ENCODE measurements at places on chromosomes 12 and 14. TPM values are rescaled to one million over a fixed set of nuclear protein-coding genes. Genes with fewer than 3 reads are reported as not detected.

Gene ERBB3
- total RNA-seq, result 26.6 TPM

Gene NFE2
- total RNA-seq, result 9.9 TPM

Gene MANSC1
- total RNA-seq, result 2.6 TPM

Gene NFKBIA
- 99.6 TPM for total RNA-seq

Gene CCDC177
- total RNA-seq, result 0.07 TPM

Gene JPH4
- 0.63 TPM for total RNA-seq

Gene CPNE6
- total RNA-seq, result 0.12 TPM

DNA sequence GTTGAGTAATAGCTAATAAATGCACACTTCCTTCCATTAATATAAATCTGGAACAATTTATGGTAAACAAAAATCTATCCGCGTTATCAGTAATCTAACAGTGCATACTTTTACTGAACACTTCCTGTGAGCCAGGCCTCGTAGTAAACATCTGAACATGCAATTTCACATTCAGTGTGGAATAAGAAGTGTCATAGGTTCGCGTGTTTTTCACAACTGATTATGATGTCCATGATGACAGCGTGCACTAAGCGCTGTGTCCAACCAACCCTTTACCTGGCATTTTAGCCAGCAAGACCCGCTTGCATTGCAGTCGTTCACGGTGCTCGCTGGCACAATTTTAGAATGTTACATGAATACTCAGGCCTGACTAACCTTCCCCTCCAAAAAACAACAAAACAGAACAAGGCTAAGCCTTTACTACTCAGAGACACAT, 2.1 kb downstream of the PNMA1 start:
- H3K27ac ChIP-seq, result no peak overlapping the region
- H3K4me1 ChIP-seq, result peaks cover 4% of the 10 kb centered on the region
- no peaks in the 10 kb centered on the region for H3K27me3 ChIP-seq
- no peak for DNase-seq
- H3K36me3 ChIP-seq, result no peaks in the 10 kb centered on the region
- H3K4me3 ChIP-seq, result peak overlapping the region; percentile 62

GRCh38 chr12:28024231-28024995, 51.9 kb upstream of the PTHLH start:
- H3K36me3 ChIP-seq, result no peaks in the 10 kb centered on the region
- DNase-seq, result peak; percentile 65
- H3K27ac ChIP-seq, result no peak overlapping the region
- H3K4me1 ChIP-seq, result no peaks in the 10 kb centered on the region
- no peak overlapping the region for H3K4me3 ChIP-seq

DNA sequence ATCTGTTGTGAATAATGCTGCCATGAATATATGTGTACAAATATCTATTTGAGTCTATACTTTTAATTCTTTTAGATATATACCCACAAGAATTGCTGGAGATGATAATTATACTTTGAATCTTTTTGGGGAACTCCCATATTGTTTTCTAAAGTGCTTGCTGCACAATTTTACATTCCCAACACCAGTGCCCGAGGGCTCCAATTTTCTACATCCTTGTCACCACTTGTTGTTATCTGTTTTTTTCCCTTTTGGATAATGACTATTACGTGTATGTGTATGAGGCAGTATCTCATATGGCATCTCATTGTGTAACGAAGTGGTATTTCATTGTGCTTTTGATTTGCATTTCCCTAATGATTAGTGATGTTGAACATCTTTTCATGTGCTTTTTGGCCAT, 127.1 kb downstream of the SUDS3 start:
- DNase-seq, result no peak
- H3K4me3 ChIP-seq, result no peak overlapping the region
- H3K27me3 ChIP-seq, result no peaks in the 10 kb centered on the region
- H3K27ac ChIP-seq, result no peak overlapping the region

- no peak overlapping the region for H3K4me3 ChIP-seq
- DNase-seq, result no peak
- H3K27ac ChIP-seq, result no peak overlapping the region
- H3K36me3 ChIP-seq, result no peaks in the 10 kb centered on the region
Observed at GRCh38 chr14:69983317-69983716, 104.1 kb downstream of the SMOC1 start.

- DNase-seq, result no peak
- H3K4me1 ChIP-seq, result peaks cover 19% of the 10 kb centered on the region
- no peak overlapping the region for H3K27ac ChIP-seq
- H3K36me3 ChIP-seq, result no peaks in the 10 kb centered on the region
- no peaks in the 10 kb centered on the region for H3K27me3 ChIP-seq
Observed at GRCh38 chr12:25972783-25973182, 14.3 kb downstream of the RASSF8 start.

DNA sequence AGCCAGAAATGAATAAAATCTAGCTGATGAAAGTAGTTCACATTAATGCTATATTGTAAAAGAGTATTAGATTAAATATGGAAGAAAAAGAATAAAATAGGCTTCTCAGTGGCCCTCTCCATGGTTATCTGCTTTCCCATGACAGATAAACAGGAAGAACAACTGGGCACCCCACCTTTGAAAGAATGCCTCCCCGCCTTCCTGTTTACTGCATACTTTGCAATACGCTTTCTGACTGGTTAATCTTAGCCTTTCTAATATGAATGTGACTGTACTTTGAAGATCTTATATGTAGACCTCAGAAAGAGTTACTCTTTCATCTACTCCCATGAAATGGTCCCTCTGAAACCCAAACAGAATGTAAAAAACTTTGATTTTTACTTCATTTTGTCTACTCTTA, 34.1 kb upstream of the DAAM1 start:
- H3K36me3 ChIP-seq, result no peaks in the 10 kb centered on the region
- no peak overlapping the region for H3K27ac ChIP-seq
- H3K27me3 ChIP-seq, result no peaks in the 10 kb centered on the region
- peaks cover 14% of the 10 kb centered on the region for H3K4me1 ChIP-seq

GRCh38 chr12:73951956-73952703, 585.5 kb upstream of the ATXN7L3B start:
- no peaks in the 10 kb centered on the region for H3K27me3 ChIP-seq
- DNase-seq, result no peak
- H3K4me3 ChIP-seq, result no peak overlapping the region
- H3K36me3 ChIP-seq, result no peaks in the 10 kb centered on the region
- no peak overlapping the region for H3K27ac ChIP-seq
- H3K4me1 ChIP-seq, result no peaks in the 10 kb centered on the region

DNA sequence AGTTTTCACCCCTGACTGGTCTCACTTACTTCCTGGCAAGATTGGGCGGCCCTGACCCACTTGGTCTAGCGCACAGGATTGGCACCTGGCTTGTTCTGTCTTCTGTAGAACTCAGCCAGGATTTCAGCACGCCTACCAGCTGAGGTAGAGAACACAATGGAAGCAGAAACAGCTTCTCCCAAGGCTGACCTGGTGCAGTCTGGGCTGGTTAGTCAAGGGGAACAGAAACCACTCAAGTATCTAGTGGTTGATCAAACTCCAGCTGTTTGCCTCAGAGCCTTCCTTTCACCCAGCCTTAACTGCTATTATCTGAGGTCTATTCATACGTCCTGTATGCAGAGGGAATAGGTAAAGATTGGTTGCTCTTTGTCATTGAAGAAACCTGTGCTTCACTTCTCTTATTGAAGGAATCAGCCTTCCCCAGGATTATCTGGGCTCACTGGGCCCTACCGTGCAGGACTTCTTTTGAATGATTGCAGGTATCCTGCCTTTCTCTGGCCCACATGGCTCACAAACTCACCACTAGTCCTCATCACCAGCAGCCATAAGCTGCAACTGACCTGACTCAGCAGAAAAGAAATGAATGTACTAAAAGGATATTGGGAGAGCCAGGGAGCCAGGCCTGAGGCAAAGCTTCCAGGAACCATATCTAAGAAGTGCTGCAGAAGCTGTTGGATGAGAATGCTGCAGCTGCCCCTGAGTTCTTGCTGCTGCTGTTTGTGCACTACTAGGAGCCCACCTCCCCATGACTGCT, 2.5 kb upstream of the PLEKHD1 start:
- H3K27ac ChIP-seq, result no peak overlapping the region
- H3K4me3 ChIP-seq, result no peak overlapping the region
- peaks cover 4% of the 10 kb centered on the region for H3K4me1 ChIP-seq

DNA sequence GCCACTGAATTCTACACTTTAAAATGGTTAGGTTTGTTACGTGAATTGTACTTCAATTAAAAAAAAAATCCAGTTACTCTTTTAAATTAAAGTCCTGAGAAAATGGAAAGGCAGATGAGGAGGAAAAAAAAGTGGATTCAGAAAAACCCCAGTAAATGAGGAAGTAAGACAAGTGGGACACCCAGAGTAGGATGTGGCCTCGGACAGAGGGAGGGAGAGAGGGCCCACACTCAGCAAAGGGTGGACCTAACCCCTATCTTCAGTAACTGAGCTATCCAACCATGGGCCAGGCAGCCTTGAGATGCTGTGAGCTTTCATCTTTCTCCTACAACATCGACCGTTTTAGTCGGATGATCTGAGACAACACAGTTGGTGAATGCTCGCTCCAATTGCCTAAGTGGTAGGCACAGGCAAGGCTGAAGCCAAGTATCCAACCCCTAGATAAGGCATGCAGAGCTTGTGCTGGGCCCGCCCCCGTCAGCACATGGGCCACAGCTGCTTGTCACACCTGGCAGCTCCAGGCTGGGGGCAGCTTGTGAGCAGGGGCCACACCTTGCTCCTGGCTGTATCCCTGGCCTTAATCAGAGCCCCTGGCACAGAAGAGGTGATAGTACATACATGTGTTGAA, 142.1 kb downstream of the TTC7B start:
- no peak overlapping the region for H3K27ac ChIP-seq
- H3K36me3 ChIP-seq, result peaks cover 2% of the 10 kb centered on the region
- no peaks in the 10 kb centered on the region for H3K27me3 ChIP-seq
- H3K4me1 ChIP-seq, result no peaks in the 10 kb centered on the region
- H3K4me3 ChIP-seq, result no peak overlapping the region

DNA sequence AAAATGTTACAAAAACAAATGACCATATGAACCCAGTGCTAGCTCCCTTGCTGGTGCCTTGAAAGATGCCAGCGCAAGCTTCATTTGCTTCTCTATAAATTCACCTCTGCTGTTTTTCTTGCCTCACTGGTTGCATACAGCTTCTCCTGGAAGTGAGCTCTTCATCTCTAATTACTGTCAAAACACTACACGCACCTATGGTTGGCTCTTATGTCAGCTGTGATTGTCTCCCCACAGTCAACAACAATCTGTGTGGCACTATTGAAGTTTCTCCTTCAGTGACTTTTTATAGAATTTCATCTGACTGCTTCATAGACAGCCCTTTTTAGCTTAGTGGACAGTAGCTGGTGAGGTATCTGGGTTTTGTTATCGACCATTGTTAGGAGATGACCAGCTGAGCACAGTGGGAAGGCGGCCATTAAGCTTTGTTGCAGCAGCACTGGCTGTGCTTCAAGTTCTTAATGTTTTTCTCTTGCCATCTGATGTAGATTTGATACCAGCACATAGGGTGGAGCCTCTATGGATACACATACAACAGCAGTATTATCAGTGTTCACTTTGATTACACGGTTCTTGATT, 131.8 kb downstream of the KITLG start:
- H3K36me3 ChIP-seq, result no peaks in the 10 kb centered on the region
- DNase-seq, result no peak
- H3K27me3 ChIP-seq, result no peaks in the 10 kb centered on the region
- no peak overlapping the region for H3K27ac ChIP-seq

GRCh38 chr14:33343016-33343415, 404.3 kb downstream of the NPAS3 start:
- no peak overlapping the region for H3K27ac ChIP-seq
- H3K4me3 ChIP-seq, result no peak overlapping the region
- DNase-seq, result no peak
- no peaks in the 10 kb centered on the region for H3K4me1 ChIP-seq
- no peaks in the 10 kb centered on the region for H3K36me3 ChIP-seq

- no peaks in the 10 kb centered on the region for H3K36me3 ChIP-seq
- no peaks in the 10 kb centered on the region for H3K27me3 ChIP-seq
- peaks cover 49% of the 10 kb centered on the region for H3K4me1 ChIP-seq
Observed at GRCh38 chr12:4819654-4820053, 90.1 kb upstream of the KCNA1 start.

DNA sequence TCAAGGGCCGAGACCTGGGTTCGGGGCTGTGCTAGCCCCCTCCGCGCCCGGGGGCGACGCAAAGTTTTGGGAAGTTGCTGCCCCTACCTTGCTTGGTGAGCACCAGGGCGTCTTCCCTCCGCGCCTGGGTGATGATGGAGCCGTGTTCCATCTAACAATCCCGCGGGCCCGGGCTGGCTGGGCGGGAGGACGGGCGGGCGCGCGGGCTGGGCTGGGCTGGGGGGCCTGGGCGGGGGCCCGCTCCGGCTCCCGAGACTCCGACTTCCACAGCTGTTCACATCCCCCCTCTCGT, 298 bp downstream of the CTDSP2 start:
- no peak for DNase-seq
- H3K4me3 ChIP-seq, result peak overlapping the region; percentile 82
- peaks cover 42% of the 10 kb centered on the region for H3K4me1 ChIP-seq
- no peaks in the 10 kb centered on the region for H3K27me3 ChIP-seq
- peak overlapping the region; percentile 100 for H3K27ac ChIP-seq

DNA sequence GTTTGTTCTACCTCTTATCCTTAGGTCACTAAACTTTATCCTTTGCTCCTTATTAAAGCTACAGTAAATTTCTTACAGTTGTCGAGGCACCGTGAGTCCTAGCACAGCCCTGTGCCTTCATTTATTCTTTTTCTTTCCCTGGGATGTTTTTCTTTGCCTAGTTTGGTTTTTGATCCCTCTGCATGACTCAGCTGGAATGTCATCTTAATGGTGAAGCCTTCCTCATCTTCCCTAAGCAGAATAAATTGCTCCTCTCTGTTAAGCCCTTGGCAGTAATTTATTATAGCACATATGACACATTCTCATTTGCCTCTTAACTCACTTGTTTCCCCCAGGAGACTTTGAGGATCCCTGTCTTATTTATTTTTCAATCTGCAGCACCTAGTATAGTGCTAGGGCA, 16.6 kb downstream of the ACTR10 start:
- H3K4me1 ChIP-seq, result no peaks in the 10 kb centered on the region
- H3K36me3 ChIP-seq, result peaks cover 33% of the 10 kb centered on the region
- no peak for DNase-seq
- no peak overlapping the region for H3K27ac ChIP-seq

GRCh38 chr12:98757455-98757854, 112.4 kb downstream of the APAF1 start:
- no peaks in the 10 kb centered on the region for H3K36me3 ChIP-seq
- no peak overlapping the region for H3K27ac ChIP-seq
- no peak overlapping the region for H3K4me3 ChIP-seq
- H3K27me3 ChIP-seq, result no peaks in the 10 kb centered on the region
- no peak for DNase-seq
- no peaks in the 10 kb centered on the region for H3K4me1 ChIP-seq

DNA sequence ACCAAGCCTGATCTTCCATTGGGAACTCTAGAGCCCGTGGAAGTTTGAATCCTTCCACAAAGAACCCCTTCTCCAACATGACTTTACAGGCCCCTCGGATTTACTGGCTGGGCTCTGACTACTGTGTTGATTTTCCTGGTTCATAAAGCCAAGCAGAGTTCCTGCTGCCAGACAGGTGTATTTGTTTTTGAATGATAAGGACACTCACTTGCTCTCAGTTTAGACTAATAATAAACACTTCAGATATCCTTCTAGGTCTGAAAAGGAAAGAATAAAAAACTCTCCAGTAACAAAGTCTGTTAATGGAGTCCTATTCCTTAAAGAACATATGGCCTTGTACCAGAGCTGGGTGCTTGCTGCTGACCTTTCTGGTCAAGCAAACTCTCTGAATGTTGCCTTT, 31.0 kb downstream of the SIX1 start:
- no peaks in the 10 kb centered on the region for H3K4me1 ChIP-seq
- no peak overlapping the region for H3K27ac ChIP-seq
- no peak overlapping the region for H3K4me3 ChIP-seq
- H3K36me3 ChIP-seq, result no peaks in the 10 kb centered on the region
- peaks cover 3% of the 10 kb centered on the region for H3K27me3 ChIP-seq

GRCh38 chr12:52444647-52445595, 7.0 kb downstream of the KRT6B start:
- no peaks in the 10 kb centered on the region for H3K36me3 ChIP-seq
- H3K27me3 ChIP-seq, result peaks cover 7% of the 10 kb centered on the region
- no peak for DNase-seq
- no peak overlapping the region for H3K27ac ChIP-seq
- H3K4me3 ChIP-seq, result no peak overlapping the region

Measured in cardiac muscle cell (in vitro differentiated cells and primary cell).